GM03348 (cell line): ENCODE measurements at places on chromosomes 7 and 10.

- DNase-seq, result peak; percentile 24
Measured at GRCh38 chr7:112462236-112462635, 12.0 kb downstream of the IFRD1 start.

DNA sequence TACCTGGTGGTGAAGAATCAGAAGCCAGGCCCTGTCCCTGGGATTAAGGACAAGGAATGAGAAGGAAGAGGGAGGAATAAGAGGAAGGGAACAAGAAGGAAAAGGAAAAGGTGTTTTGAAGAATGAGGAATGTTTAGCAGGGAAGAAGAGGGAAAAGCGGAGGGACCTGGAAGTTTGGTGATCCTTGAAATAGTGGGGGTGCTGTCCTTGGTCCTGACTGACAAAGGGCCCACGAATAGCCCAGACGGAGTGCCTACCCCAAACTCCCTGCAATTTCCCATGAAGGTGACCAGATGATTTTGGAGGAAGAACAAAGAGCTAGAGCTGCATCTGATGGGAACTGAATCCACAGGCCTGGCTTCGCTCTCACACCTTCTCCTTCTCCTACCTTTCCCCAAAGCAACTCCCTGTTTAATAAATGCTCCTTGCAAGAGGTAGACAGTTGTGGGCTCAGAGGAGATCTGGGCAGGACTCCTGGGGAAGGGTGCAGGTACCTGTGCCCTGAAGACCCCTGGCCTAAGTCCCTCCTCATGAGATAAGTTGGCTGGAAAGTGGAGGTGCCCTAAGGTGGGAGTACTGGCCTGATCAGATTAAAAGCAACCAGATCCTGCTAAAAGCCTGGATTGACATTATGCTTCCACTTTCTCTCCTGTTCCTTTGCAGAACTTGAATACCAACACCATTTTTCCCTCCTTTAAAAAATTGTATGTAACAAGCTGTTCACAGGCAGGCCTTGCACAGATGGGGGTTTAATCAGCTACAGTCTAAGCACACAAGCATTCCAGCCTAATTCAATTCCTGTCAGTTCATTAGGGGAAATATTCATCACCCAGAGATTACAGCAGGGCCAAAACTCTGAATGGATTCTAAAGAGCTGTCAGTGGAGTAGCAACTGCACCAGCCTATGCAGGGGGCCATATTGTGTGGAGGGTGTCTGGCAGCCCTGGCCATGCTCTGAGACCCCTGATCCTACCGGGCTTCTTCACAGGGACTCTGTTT lies 19.4 kb downstream of the KAZALD1 start:
- DNase-seq, result peak; percentile 63

- no peak for DNase-seq
Measured at GRCh38 chr7:127798023-127798422, 146.0 kb downstream of the SND1 start.

- DNase-seq, result no peak
Measured at GRCh38 chr10:3126741-3127346, 45.7 kb downstream of the PITRM1 start.

DNA sequence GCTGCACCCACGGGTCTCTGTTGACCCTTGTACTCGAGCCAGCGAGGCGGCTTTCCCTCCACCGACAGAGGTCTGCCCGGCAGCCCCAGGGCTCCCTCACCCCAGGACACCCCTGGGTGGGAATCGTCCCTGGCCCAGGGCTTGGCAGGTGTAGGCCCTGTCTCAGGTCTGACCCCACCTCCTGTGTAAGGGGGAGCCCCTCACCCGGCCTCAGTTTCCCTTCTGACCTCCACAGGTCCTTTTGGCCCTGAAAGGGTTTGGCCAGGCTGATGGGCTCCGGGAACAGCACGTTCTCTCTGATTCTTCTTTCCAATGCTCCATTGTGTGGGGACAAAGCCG lies 25.0 kb upstream of the ELFN1 start:
- no peak for DNase-seq

DNA sequence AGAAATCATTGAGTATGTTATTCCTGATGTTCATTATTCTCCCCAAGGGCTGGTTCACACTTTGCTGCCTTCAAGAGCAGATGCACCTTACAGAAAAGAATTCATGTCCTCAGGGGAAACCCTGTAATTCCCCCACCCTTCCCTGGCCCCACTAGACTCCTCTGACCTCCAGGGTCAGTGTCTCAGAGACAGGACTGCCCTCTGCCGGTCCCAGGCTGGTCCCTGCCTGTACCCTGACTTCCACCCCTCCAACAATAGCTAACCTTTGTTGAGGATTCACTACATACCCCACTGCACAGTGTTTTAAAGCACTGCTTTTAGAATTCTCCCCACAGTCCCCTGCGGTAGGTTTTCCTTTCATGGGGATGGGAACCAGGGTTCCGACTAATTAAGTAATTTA lies 4.4 kb upstream of the SEPHS1 start:
- DNase-seq, result no peak

- no peak for DNase-seq
Measured at GRCh38 chr7:16719699-16720098, 33.9 kb upstream of the TSPAN13 start.

GRCh38 chr7:47501406-47501805 lies 80.5 kb downstream of the TNS3 start:
- peak; percentile 74 for DNase-seq

DNA sequence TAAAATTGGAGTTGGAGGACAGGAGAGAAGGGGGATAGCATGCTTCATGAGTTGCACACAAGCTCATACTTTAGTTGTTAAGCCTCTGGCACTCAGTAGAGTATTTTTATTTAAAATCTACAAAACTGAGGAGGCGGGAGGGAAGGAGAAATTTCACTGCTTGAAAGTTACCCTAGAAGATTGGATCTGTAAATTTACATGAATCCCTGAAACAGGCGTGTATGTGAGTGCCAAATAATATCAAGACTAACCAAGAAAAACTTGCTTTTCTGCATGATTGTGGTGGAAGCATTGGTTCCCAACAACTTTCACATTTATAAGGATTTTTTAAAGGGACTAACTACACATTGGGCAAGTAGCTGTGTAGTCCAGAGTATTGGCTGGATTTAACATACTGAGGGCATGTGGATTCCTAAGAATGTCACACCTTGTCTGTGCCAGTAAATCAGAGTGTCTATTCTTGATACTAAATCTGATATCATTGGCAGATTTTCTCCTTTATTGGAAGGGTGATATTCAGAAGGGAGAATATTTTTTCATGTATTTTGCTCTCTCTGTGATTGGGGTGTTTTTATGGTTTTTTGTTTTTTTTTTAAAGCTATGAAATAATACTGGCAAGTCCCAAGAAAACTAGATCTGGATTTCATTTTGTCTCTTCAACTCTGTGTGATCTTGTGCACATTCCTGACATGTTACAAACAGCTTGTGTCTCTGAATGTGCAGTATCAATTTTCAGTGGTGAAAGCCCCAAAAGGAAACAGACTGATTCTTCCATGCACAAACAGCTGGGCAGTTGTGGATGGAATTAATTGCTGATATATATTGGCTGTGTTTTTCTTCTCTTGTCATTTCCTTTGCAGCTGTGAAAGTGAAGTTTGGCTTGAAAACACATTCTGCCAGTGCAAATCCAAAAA lies 67.2 kb downstream of the ADD3 start:
- DNase-seq, result peak; percentile 69

GRCh38 chr10:99329554-99330346 lies 594 bp downstream of the CNNM1 start:
- peak; percentile 47 for DNase-seq

DNA sequence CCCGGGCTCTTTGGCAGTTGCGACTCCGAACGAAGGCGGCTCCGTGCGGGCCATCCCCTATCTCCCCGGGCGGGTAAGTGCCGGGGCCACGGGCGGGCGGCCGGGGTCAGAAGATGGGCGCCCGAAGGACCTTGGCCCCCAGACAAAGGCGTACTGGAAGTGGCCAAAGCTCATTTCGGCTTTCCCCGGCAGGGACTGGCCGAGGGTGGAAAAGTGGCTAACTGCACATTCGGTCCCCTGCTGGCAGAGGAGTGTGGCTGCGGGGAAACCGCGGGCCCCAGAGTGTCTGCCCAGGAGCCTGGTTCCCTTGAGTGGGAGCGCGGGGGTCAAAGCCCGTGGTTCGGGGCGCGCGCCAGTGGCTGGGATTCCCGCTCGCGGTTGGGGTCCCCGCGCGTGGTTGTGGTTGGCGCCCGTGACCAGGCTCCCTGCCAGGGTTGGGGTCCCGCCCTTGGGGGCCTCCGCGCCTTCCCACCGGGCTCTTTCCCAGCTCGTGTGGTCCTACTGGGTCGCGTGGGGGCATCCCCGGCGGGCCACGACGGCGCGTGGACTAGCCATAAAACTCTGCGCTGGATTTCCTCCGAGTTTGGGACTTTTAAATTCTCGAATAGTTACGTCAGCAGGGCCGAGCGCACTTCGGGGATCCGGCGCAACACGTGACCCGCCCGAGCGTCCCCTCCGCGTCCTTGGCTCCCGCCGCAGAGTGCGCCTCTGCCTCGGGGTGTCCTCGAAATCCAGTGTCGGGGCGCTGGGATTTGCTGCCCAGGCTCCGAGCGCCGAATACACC lies 124.4 kb downstream of the TACC2 start:
- peak; percentile 89 for DNase-seq

- no peak for DNase-seq
Measured at GRCh38 chr7:81460250-81461045, 309.4 kb downstream of the HGF start.

GRCh38 chr7:13577566-13578145 lies 411.8 kb downstream of the ETV1 start:
- DNase-seq, result no peak

GRCh38 chr7:94276027-94276426 lies 118.7 kb upstream of the COL1A2 start:
- no peak for DNase-seq

DNA sequence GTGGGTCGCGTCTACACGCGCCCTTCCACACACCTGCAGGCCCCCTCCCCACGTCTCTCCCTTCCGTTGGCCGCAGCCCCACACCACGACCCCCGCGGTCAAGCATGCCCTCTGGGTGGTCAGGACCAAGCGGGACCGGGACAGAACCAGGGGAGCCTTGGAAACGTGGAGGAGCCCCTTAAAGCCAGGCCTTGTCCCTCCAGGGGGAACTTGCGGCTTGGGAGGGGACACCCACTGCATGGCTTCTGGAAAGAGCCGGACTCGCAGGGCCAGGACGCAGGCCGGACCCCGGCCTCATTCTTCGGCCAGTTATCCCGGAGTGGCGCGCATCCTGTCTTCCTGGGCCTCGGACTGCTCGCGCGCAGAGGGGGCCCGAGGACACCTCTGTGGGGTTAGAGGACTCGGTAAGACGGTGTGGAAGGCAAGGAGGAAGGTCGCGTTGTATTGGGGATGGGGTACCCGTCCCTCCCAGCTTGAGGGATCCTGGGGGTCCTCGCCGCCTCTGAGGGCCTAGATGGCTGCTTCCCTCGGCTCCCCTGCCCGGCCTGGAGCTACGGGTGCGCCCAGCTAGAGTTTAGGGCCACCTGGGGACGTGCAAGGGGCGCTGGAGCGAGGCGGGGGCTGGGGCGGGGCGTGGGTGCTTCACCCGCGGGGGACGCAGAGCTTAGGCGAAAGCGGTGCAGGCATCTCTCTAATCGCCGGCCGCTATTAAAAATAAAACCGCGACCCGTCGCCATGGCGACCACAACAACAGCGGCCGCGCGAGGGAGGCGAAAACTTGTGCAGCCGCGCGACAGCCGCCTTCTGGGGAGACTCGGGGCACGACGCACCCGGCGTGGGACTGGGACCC lies 1.8 kb upstream of the PDGFA start:
- peak; percentile 60 for DNase-seq

DNA sequence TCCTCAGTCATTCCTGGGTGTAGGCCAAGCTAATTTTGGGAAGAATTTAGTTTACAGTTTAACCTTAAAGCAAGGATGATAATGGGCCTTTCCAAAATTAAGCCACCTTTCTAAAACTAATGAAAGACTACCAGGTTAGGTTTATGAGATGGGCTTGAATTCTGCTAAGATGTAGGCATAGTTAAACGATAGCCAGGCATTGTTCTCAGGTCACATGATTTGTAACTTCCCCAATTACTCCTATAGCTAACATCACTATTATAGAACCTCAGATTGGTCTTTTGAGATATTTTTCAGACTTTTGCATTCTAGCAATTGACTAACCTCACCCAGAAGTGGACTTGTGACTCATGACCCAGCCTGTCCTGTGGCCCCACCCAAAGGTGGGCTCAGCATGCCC lies 7.0 kb upstream of the NUB1 start:
- no peak for DNase-seq

- DNase-seq, result peak; percentile 85
Measured at GRCh38 chr7:519484-520390, at the start of gene PDGFA. Gene PDGFA, minus strand, starts transcription at chr7:519846. Its CDS starts 845 bp downstream, at chr7:519001.

- DNase-seq, result no peak
Measured at GRCh38 chr7:129535896-129536295, 33.6 kb downstream of the SMKR1 start.

DNA sequence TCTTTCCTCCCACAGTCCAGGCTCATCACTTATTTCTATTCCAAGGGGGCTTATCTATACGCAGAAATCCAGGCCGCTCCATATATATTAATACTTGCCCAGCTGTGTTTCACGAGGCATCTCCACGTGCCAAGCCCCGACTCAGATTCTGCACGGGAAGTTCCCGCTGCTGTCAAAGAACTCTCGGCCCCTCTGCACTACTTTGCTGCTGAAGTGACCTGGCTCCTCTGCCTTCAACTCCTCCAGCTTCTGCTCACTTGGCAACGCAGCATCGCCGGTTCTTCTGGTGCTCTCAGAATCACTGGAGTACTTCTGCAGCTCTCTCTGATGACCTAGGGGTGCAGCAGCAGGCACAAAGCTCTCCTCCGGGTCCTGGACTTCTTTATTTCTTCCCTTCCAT lies 9.7 kb upstream of the CHST12 start:
- no peak for DNase-seq

DNA sequence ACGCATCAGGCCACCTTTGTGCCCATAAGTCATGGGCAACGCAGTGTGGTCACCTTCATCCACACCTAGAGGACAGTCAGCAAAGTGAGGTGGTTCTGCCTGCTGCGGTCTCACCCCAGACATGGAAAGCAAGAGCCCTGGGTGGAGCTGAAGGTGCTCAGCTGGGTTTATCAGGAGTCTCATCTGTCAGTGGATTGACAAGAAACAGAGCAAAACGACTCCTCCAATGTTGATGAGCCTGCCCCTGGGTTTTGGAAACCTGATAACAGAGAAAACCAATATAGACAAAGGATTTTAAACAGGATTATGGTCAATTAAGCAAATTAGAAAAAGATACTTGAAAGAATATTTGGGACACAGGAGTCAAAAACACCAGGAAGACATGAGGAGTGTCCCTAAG lies 229.3 kb upstream of the PRSS58 start:
- no peak for DNase-seq

GRCh38 chr10:83607959-83608745 lies 531.2 kb upstream of the GHITM start:
- DNase-seq, result no peak

DNA sequence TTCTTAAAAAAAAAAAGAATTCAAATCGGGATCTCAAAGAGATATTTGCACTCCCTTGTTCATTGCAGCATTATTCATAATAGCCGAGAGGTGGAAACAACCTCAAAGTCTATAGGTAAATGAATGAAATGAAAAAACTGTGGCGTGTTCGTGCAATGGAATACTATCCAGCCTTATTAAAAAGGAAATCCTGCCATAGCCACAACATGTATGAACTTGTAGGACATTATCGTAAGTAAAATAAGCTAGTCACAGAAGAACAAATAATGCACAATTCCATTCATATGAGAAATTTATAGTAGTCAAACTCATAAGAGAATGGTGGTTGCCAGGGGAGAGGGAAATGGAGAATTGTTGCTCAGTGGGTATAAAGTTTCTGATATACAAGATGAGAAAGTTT lies 37.9 kb downstream of the GRK5 start:
- no peak for DNase-seq
